Urinary bladder (tissue), 4 donors: ENCODE measurements at places on chromosomes 7 and 10. TPM values are rescaled to one million over a fixed set of nuclear protein-coding genes. Genes with fewer than 3 reads are reported as not detected.

The SERPINE1 gene
- 45.6 TPM for polyA plus RNA-seq

The ANLN gene
- polyA plus RNA-seq, result 1.4 TPM

The TDRD1 gene
- polyA plus RNA-seq, result 0.04 TPM

The HYAL4 gene
- polyA plus RNA-seq, result not detected
